ENCODE measurements at places on chromosomes 1 and 21.

DNA sequence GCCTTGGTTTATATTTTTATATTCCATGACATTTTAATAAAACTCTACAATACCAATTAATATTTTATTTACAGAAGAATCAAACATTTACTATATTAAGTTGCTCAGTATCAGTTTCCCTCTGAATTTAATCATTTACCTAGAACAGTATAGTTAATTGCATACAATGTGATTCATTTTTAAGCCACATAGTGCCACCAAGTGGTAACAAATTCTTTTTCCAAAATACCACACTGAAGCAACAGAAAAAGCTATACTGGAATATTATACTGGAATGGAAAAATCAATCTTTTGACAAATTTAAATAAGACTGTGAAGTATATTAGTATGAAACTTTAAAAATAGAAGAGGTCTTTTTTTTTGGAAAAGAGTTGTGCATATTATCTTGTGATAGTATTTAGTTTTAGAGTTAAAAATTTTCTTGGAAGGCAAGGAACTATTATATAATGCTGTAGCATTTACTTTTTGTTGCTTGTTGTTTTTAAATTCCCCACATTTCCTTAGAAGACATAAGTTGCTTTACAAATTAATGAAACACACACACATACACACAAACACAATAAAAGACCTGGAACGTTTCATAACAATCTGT is 57.3 kb downstream of the ZNF644 start:
- DNase-seq = peak; percentile 7

GRCh38 chr1:154783976-154784375 is 86.1 kb downstream of the KCNN3 start:
- DNase-seq = no peak

- no peak for DNase-seq
Observed at GRCh38 chr1:63974966-63975365, 201.1 kb downstream of the ROR1 start.

DNA sequence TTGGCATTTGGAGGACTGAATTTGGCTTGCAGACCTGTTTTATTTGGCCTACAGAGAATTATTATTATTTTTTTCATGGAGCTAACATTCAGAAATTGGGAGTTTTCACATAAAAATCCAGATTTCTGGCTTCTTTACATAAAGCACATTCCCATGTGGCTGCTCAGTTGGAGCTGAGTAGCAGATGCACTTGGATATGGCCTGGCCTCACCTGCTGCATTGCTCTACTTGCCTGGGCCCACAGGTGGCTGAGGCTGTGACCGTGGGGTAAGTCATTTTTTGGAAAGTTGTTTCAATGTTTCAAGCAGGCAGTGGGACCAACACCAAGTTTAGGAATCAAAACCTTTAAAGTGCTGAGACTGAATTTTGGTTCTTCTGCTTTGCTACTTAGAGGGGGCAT is 56.7 kb downstream of the GADD45A start:
- DNase-seq = no peak

DNA sequence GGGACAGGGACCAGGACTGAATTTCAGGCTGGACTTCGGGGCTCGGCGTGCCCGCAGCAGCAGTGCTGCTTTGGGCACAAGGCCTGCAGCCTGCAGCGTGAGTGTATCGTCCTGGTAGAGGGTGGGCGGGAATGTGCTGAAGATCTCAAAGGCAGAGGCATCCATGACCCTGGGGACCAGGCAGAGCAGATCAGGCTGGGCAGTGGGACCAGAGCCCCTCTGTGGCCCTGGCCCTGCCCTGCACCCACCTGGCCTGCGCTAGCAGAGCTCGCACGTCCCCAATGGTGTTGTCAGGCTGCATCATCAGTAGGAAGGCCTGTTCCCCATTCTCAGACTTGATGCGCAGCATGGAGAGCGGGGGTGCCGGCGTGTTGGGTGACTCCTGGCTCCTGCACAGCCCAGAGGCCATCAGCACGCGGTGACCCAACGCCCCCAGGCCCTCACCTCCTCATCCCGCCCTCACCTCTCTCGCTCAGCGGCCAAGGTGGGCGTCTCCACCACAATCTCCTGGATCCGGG is 2.6 kb downstream of the SH3BGRL3 start:
- no peak for DNase-seq

DNA sequence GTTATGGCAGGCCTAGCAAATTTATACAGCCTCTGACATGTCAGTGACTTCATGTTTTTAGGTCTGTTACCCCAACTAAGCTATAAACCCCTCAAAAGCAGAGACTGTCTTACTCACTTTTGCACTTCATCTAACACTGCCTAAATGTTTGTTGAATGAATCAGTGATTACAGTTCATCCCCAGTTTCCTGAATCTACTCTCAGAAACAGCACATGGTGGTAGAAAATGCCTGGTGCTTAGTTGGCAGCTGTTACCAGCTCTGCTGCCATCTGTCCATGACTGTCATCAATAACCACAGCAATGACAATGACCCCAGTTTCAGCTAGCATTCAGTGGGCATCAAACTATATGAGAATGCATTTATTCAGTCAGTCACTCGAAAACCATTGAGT is 110.5 kb upstream of the SERBP1 start:
- DNase-seq = no peak

GRCh38 chr1:10082785-10083479 is 50.2 kb downstream of the UBE4B start:
- DNase-seq = no peak

DNA sequence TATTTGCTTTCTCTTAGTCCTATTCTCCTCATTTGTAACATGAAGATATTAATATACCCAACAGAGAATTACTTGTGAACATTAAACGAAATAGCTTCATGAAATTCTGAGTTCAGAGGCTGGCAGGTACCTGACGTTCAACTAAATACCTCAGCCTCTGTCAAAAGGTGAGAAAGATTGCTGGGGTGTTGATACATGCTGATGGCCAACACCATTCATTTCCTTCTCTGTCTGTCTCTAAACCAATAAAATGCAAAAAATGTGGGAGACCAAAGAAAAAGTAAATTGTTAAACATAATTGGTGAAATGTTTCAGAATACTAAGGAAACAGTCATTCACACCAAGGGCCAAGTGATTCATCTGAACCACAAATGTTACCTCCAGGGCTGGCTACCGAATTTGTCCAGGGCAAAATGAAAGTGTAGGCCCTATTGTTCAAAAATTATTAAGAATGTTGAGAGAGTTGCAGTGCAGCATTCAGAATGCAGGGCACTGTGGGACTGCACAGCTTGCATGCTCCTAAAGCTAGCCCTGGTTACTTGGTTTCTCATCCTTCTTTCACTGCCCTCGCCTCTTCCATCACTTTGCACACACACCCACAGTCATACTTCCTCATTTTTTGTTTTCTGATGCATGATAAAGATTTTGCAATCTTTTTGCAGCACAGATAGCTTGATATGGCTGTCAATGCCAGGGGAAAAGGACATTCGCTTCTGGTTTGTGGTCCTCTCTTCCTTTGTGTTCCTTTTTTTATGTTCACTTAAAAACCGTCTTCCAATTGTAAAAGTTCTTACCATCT is 414.3 kb upstream of the NR5A2 start:
- no peak for DNase-seq

- DNase-seq = no peak
Observed at GRCh38 chr1:65310078-65310587, 790 bp downstream of the DNAJC6 start.

GRCh38 chr1:14367451-14367850 is 231.0 kb upstream of the KAZN start:
- no peak for DNase-seq

DNA sequence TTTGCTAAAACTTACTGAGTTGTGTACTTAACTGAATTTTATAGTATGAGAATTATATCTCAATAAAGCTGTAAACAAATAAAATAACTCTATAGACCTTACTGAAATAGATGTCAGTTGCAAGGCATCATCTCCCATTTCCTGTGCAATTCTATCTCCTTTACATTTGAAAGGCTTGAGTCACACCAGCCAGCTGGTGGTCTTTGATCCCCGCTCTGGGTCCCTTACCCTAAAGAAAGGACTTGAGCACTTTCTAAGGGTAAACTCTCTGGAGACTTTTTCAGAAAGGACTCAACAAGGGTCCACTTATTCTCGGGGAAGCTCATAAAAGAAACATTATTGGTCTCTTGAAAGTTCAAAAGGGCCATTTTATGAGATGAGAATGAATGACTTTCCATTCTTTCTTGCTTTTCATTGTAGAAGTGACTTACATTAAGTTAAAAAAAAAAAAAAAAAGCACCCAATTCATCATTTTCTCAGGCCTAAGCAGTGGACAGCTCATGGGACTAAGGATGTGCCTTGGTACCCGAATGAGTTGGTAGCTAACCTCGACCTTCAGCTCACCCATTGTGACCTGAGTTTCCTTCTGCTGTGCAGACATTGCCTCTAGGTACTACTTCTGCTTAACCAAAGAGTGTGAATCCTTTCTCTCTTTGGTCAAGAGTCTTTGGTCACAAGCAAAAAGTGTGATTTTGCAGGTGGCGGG is 147.0 kb upstream of the COA6 start:
- no peak for DNase-seq

DNA sequence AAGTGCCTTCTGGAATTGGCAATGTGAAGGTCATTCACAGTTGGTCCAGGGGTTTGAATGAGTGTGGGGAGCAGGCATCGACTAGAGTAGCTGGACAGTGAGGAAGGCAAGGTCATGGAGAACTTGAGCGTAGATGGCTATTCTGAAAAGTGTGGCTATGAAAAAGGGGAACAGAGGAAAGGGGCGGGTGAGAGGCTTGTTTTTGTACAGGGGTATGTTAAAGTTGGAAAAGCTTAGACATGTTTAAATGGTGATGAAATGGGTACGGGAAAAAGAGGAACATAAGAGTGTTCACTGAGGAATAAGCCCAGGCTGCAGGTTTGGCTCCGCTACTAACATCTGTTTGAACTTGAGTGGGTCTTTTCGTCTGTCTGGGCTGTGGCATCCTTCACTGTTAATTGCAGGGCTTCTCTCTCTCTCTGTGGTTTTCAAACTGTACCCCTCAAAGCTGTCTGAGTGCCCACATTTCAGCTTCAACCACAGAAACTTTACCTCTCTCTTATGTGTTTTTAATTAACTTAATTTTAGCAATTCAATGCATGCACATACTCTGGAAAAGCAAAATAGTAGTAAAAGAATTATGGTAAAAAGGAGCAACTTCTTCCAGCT is 70.8 kb upstream of the COA6 start:
- no peak for DNase-seq

DNA sequence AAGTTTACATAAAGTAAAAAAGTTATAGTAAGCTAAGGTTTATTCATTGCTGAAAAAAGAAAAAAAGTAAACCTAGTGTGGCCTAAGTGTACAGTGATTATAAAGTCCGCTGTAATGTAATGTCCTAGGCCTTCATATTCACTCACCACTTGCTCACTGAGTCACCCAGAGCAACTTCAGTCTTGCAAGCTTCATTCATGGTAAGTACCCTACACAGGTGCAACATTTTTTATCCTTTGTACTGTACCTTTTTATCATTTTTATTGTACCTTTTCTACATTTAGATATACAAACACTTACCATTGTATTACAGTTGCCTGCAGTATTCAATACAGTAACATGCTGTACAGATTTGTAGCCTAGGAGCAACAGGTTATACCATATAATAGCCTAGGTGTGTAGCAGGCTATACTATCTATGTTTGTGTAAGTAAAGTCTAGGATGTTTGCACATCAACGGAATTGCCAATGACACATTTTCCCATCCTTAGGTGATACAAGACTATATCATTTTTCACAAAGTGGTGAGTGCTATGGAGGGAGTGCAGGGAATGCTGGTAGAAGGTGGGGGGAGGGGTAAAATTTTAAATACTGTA is 58.0 kb upstream of the DMRTA2 start:
- no peak for DNase-seq

DNA sequence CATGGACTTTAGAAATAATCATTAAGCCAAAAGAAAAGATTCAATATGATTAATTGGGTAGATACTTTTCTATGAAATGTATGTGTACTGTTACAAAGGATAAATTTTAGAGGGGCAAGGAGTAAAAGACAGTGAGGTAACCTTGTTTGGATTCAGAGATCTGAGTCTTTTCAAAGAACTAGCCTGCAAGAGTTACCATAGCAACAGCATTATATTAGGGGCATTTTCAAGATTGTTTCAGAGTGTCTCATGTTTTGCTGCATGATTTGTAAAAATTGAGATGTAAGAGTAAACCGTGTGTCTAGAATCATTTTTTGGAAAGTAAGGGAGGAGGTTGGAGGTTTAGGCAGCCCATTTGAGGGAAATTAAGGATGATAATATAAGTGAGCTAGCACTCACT is 70.6 kb upstream of the KIAA1614 start:
- DNase-seq = no peak

DNA sequence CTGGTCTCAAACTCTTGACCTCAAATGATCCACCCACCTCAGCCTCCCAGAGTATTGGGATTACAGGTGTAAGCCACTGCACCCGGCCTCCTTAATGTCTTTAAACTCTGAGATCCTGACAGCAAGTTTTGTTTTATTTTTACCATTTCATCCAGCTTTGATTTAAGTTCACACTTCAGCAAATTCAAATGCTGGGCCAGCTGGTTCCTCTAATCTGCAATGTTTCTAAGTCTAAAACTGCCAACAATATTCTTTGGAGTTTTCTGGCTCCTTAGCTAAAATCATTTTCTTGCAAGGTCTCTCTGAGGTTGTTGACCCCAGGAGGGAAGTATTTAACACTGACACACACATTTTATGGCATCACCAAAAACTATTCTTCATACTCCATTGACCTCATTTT is 72.0 kb upstream of the COL24A1 start:
- DNase-seq = no peak

DNA sequence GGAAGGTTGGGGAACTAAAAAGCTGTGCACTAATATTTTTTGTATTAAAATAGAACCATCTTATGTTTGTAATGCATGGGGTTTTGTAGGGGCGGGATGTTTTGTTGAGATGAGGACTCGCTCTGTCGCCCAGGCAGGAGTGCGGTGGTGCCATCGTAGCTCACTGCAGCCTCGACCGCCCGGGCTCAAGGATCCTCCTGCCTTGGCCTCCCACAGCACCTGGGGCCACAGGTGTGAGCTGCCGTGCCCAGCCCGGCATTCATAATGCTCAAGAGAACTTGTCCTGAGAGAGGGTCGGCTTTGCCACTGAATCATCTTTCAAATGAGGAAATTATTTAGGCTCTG is 3.0 kb upstream of the C1orf159 start:
- no peak for DNase-seq

DNA sequence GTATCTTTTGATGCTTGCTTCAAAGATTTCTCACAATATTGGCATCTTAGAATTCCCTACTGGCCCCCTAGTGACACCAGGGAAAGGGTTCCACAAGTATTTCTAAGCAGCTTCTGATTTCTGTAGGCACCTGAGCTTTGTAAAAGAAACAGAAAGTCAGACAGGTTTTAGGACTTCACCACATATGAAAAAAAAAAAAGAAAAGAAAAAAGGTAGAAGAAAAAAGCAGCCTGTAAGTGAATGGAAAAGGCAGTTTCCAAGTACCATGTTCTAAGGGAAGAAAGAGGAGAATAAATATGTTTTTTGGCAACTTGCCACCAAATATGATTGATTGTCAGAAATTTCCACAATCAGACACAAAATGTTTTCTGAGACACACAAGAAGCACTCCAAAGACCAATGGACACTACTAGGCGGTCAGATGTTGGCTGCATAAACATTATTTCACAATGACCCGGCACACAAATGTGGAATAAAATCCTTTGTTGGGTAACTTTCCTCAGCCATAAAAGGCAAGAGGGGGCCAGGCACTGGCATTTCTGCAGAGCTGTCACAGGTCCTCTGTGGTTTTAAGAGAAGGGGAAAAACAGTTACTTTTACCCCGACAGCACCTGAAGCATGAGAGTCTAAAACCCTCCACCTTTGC is 12.7 kb upstream of the CPLANE2 start:
- no peak for DNase-seq
